Muscle of leg (tissue), 16 donors: ENCODE measurements at places on chromosomes 6 and 20. TPM values are rescaled to one million over a fixed set of nuclear protein-coding genes. Genes with fewer than 3 reads are reported as not detected.

TAAR9 gene
- not detected for polyA plus RNA-seq

GTSF1L gene
- not detected for polyA plus RNA-seq

LGSN gene
- polyA plus RNA-seq: not detected

RAET1G gene
- 0.15 TPM for polyA plus RNA-seq

SULF2 gene
- 98.5 TPM for polyA plus RNA-seq

PARD6B gene
- 0.45 TPM for polyA plus RNA-seq

ADGB gene
- not detected for polyA plus RNA-seq

DCBLD1 gene
- polyA plus RNA-seq: 7.2 TPM

DLK2 gene
- 2.5 TPM for polyA plus RNA-seq

SEMG2 gene
- not detected for polyA plus RNA-seq

LY6G6F gene
- polyA plus RNA-seq: not detected

FAM83D gene
- 8.1 TPM for polyA plus RNA-seq

NR2E1 gene
- polyA plus RNA-seq: not detected

POM121L2 gene
- polyA plus RNA-seq: not detected

GRM4 gene
- polyA plus RNA-seq: 4.8 TPM

POU5F1 gene
- polyA plus RNA-seq: 0.46 TPM

TNXB gene
- 156 TPM for polyA plus RNA-seq

NMBR gene
- not detected for polyA plus RNA-seq

LPA gene
- polyA plus RNA-seq: 0.07 TPM

RHAG gene
- polyA plus RNA-seq: 0.34 TPM

SLC22A7 gene
- not detected for polyA plus RNA-seq
